Fibroblast of skin of left quadriceps (primary cell): ENCODE measurements at places on chromosomes 4 and X.

DNA sequence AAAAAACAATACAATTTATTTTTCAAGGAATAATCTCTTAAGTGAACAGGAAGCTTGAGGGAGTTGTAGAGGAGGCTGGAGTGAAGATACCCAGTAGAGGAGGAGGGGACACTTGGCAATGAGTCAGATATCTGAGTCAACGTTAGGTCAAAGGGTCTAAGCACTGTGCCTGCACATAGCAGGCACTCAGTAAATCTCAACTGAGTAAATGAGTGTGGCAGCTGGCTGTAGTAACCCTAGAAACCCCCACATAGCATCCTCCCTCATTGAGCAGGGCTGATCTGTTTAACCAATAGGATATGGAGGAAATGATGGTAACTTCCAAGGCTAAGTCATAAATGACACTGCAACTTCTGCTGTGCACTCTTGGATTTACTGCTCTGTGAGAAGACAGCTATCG, 186.0 kb upstream of the FAM241A start:
- peak; percentile 40 for DNase-seq

DNA sequence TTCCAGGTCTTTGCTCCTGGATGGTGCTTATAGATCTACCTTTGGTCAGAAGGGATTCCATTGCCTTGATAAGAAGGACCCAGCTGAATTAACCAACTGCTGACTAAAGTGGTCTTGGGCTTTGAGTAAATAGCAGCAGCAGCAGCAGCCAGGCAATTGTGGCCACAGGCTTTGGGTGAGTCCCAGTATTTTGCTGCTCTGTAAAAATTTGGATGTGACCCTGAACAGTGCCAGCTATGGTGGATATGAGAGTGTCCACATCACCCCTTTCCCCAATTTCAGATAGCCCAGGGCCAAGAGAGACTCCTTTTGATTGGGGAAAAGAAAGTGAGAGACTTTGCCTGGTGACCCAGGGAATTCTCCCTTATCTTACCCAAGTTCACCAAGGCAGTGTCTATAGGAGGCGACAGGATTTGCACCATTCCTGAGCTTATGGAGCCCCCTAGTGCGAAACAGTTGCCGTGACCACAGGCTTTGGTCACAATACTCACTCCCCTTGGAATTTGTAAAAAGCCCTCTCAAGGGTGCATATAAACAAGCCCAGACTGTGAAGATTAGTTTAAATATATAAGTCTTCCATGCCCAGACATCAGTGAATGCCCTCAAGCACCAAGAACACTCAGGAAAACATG, 518.0 kb downstream of the TMA16 start:
- DNase-seq, result no peak

DNA sequence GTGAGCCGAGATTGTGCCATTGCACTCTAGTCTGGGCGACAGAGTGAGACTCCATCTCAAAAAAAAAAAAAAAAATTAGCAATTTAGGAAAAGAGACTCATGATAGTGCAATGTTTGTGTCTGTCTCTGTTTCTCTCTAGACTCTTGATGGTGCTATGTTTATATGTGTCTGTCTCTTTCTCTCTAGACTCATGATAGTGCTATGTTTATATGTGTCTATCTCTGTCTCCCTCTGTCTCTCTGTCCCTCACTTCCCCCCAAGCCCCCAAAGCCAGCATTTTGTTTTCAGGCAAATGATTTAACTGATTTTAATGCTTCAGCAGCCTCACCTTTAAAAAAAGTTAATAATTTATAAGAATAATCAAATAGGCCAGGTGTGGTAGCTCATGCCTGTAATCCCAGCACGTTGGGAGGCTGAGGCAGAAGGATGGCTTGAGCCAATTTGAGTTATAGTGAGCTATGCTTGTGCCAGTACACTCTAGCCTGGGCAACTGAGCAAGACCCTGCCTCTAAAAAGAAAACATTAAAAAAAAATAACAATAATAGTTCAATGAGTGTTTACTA, 6.9 kb downstream of the MOB1B start:
- DNase-seq, result no peak

- DNase-seq, result no peak
These were observed 41.5 kb downstream of the F11 start for GRCh38 chr4:186307497-186307896.
